ENCODE measurements at places on chromosomes 2 and 18.

DNA sequence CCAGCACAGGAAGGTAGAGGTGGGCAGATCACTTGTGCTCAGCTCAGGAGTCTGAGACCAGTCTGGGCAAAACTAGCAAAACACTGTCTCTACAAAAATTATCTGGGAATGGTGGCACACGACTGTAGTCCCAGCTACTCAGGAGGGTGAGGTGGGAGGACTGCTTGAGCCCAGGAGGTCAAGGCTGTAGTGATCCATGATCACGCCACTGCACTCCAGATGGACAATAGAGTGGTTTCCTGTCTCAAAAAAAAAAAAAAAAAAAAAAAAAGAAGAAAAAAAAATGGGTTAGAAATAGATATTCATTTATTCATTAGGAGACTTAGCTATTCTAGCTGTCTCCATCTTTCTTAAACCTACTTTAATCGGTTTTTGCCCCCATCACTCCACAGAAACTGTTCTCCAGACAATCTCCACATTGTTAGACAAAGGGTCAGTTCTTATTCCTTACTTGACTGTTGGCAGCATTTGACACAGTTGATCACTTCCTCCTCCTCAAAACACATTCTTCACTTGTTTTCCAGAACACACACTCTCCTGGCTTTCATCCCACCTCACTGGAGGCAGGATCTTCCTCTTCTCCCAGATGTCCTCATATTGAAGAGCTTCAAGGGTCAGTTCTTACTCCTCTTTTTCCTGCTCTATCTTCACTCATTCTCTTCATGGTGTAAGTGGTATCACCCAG, 103.1 kb downstream of the DTNB start:
- no peak for DNase-seq

- DNase-seq, result peak; percentile 82
These were observed 34.2 kb downstream of the CERS6 start for GRCh38 chr2:168490015-168490874.

GRCh38 chr18:77551055-77551454, 301.4 kb downstream of the GALR1 start:
- DNase-seq, result no peak

GRCh38 chr2:47221946-47222345, 66.8 kb upstream of the STPG4 start:
- DNase-seq, result no peak

GRCh38 chr2:191087311-191087710, 63.5 kb downstream of the STAT4 start:
- no peak for DNase-seq

Measured in activated naive CD4-positive, alpha-beta T cell treated with anti-CD3 and anti-CD28 coated beads for 36 hours (primary cell).